ENCODE measurements at places on chromosomes 16 and 17. TPM values are rescaled to one million over a fixed set of nuclear protein-coding genes. Genes with fewer than 3 reads are reported as not detected.

GRCh38 chr17:27741361-27741861 is 58.9 kb downstream of the NOS2 start:
- DNase-seq = no peak

GRCh38 chr16:31508706-31509195 is 560 bp upstream of the RUSF1 start:
- no peak for DNase-seq

- DNase-seq = no peak
These were observed 107.6 kb downstream of the KCNJ2 start for GRCh38 chr17:70276906-70277305.

GH2 gene
- not detected for total RNA-seq

RPTOR gene
- 56.6 TPM for total RNA-seq
